ENCODE measurements at places on chromosomes 2 and 18. TPM values are rescaled to one million over a fixed set of nuclear protein-coding genes. Genes with fewer than 3 reads are reported as not detected.

GRCh38 chr18:43587538-43588153 is 310.4 kb upstream of the SYT4 start:
- H3K27me3 ChIP-seq: no peaks in the 10 kb centered on the region
- no peak overlapping the region for H3K4me3 ChIP-seq
- H3K27ac ChIP-seq: no peak overlapping the region

DNA sequence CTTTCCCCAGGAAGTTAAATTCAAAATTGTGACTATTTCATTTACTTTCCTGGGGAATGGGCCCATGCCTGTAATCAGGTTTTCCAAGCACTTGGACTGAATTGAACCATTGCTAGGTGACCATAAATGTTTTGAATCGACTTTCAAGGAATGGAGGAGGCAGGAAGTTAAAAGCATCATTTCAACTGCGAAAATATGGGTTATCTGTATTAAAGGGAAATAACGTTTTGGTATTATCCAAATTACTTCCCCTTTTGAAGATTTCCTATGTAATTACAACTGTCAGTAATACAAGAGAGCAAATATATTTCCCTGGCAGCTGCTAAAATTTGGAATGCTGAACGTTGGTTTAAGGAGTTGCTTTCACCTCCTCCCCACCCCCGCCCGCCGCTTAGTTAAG is 19.0 kb downstream of the PNO1 start:
- H3K36me3 ChIP-seq: peaks cover 21% of the 10 kb centered on the region
- no peak overlapping the region for H3K4me3 ChIP-seq
- no peak for DNase-seq

- DNase-seq: no peak
- no peaks in the 10 kb centered on the region for H3K36me3 ChIP-seq
- no peak overlapping the region for H3K4me3 ChIP-seq
- H3K4me1 ChIP-seq: no peaks in the 10 kb centered on the region
- no peak overlapping the region for H3K27ac ChIP-seq
These were observed 181.7 kb upstream of the SIX3 start for GRCh38 chr2:44759823-44760222.

- H3K36me3 ChIP-seq: peaks cover 3% of the 10 kb centered on the region
- no peak for DNase-seq
- no peak overlapping the region for H3K4me3 ChIP-seq
- no peaks in the 10 kb centered on the region for H3K27me3 ChIP-seq
These were observed 27.6 kb downstream of the PAX8 start for GRCh38 chr2:113251118-113251517.

- H3K4me3 ChIP-seq: peak overlapping the region; percentile 56
- peak; percentile 52 for DNase-seq
- no peaks in the 10 kb centered on the region for H3K27me3 ChIP-seq
- H3K36me3 ChIP-seq: peaks cover 21% of the 10 kb centered on the region
- H3K4me1 ChIP-seq: peaks cover 21% of the 10 kb centered on the region
- H3K27ac ChIP-seq: no peak overlapping the region
These were observed 156.7 kb downstream of the EXOC6B start for GRCh38 chr2:72669121-72669520.

GRCh38 chr2:183597841-183598240 is 473.6 kb downstream of the NUP35 start:
- no peak for DNase-seq
- no peaks in the 10 kb centered on the region for H3K36me3 ChIP-seq
- no peaks in the 10 kb centered on the region for H3K27me3 ChIP-seq

- H3K4me1 ChIP-seq: peaks cover 18% of the 10 kb centered on the region
- H3K4me3 ChIP-seq: no peak overlapping the region
- peaks cover 4% of the 10 kb centered on the region for H3K27me3 ChIP-seq
- H3K36me3 ChIP-seq: no peaks in the 10 kb centered on the region
- DNase-seq: no peak
These were observed 39.7 kb downstream of the EPB41L5 start for GRCh38 chr2:120052597-120052996.

DNA sequence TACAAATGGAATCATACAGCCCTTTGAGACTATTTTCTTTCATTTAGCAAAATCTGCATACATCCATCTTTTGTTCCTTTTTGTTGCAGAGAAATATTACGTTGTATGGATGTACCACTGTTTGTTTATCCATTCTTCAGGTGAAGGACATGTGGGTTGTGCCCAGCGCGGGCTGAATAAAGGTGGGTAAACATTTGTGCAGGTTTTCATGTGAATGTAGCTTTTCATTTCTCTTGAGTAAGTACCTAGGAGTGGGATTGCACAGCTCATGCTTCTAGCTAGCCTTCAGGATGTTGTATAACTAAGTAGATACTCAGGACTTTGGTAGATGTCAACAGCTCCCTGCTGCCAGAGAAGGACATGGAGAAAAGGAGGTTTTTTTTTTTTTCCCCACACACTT is 50.6 kb upstream of the SPRED2 start:
- H3K4me3 ChIP-seq: no peak overlapping the region
- DNase-seq: no peak
- no peaks in the 10 kb centered on the region for H3K4me1 ChIP-seq
- H3K27ac ChIP-seq: no peak overlapping the region
- H3K36me3 ChIP-seq: peaks cover 9% of the 10 kb centered on the region
- peaks cover 9% of the 10 kb centered on the region for H3K27me3 ChIP-seq

DNA sequence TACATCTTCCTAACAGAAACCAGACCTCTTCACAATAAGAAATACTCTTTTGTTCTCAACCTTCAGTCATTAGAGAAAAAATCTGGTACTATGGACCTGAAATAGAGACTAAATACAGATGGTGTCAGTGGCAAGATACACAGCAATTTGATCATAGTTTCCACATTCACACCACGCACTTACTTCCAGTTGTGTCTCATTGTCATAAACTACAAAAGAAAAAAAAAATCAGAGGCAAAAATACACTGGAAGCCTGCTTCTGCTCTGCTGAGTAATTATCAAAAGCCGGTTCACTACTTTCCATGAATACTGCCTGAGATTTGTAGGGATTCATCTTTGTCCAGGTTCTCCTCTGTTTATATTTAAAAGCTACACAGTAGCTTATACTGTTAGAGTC is 182.6 kb downstream of the PID1 start:
- no peak overlapping the region for H3K4me3 ChIP-seq
- no peak for DNase-seq
- H3K36me3 ChIP-seq: peaks cover 4% of the 10 kb centered on the region
- peaks cover 32% of the 10 kb centered on the region for H3K4me1 ChIP-seq

DNA sequence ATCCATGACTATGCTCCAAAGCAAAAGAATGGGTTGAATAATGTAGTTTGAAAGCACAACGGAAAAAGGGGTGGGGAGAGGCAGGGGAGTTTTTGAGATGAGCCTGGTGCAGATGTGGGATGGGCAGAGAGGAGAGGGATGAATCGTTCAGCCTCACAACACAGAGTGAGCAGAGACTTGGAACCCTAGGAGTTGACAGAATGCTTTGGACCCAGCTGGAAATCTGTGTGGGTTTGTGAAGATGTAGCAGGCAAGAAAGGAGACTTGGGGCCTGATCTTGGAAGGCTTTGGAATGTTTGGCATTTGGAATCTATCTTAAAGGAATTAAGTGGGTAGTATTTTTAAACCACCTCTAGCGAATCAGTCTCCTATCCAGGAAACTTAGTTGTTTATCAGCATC is 66.0 kb upstream of the KCTD1 start:
- H3K27ac ChIP-seq: no peak overlapping the region
- DNase-seq: no peak
- no peaks in the 10 kb centered on the region for H3K27me3 ChIP-seq
- H3K4me3 ChIP-seq: no peak overlapping the region
- H3K36me3 ChIP-seq: no peaks in the 10 kb centered on the region

- peaks cover 10% of the 10 kb centered on the region for H3K4me1 ChIP-seq
- H3K4me3 ChIP-seq: no peak overlapping the region
- DNase-seq: peak; percentile 37
- no peak overlapping the region for H3K27ac ChIP-seq
- no peaks in the 10 kb centered on the region for H3K36me3 ChIP-seq
- H3K27me3 ChIP-seq: peaks cover 5% of the 10 kb centered on the region
These were observed 88.8 kb downstream of the VIT start for GRCh38 chr2:36785179-36785795.

DNA sequence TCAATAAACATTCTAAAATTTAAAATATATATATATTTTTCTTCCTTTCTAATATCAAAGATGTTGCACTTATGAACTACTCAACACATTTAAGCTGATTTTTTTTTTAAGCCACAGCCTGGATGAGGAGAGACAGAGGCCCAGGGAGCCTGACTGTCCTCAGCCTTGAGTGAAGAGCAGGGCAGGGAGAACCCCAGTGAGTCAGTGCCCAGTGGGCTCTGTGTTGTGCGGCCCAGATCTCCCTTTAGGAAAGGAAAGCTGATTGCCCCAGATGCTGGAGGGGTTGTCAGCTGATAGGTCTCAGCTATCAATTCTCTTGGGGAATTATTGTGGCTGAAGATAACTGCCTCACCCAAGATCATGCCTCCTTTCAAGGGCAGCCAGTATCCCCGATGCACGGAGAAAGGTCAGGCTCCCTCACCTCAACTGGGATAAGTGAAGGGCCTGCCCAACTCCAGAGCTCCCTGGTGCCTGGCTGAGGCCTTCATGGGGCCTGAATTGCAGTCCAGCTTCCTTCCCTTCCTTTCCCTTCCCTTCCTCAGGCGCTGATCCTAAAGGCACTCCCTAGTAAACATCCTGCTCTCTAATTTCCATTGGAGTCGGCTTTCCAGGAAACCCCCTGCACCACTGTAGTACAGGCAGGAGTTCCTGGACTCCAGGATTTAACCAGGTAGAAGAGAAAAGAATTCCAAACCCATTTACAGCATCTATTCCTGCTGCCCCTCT is 106.9 kb upstream of the ATL2 start:
- no peak for DNase-seq
- H3K4me1 ChIP-seq: no peaks in the 10 kb centered on the region
- peaks cover 27% of the 10 kb centered on the region for H3K27me3 ChIP-seq
- peaks cover 10% of the 10 kb centered on the region for H3K36me3 ChIP-seq
- H3K4me3 ChIP-seq: no peak overlapping the region

- no peak overlapping the region for H3K27ac ChIP-seq
- no peak for DNase-seq
- H3K4me1 ChIP-seq: peaks cover 6% of the 10 kb centered on the region
- H3K36me3 ChIP-seq: no peaks in the 10 kb centered on the region
- H3K27me3 ChIP-seq: peaks cover 23% of the 10 kb centered on the region
These were observed 78.8 kb upstream of the SMAD2 start for GRCh38 chr18:48009116-48009745.

DNA sequence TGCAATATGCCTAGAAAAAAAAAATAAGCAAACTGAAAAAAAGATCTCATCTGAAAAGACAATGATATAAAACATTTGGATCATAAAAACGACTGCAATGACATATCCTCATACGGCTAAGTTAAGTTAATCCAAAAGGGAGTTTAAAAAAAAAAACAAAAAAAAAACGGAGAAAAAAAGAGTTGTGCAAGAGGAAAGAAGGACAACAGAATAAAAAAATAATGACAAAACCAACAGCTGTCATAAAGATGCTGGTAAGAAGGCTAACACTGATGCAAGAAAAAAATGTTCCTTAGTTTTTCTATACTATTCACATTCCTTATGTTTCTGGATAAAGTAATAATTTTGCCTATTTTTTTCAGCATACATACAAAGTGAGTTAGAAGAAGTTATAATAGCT is 192.5 kb downstream of the SRBD1 start:
- H3K27ac ChIP-seq: no peak overlapping the region
- H3K4me3 ChIP-seq: no peak overlapping the region
- DNase-seq: no peak
- H3K36me3 ChIP-seq: peaks cover 7% of the 10 kb centered on the region

DNA sequence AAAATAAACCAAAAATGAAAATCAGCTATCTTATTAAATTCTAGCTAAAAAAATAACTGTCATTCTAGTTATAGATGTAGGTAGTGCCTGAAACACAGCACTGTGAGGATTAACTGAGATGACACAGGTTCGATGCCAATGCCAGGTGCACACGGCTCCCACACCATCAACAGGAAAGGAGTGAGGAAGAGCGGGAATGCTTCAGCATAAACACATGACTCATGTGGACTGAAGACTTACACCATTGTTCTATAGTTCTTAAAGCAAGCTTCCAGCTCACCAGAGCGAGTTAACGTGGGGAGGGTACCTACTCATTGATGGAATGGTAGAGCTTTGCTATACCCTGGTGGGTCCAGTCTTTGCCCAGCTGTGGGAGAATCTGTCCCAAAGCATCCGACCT is 76.7 kb downstream of the EMILIN2 start:
- H3K4me3 ChIP-seq: no peak overlapping the region
- no peak overlapping the region for H3K27ac ChIP-seq
- no peaks in the 10 kb centered on the region for H3K27me3 ChIP-seq
- H3K4me1 ChIP-seq: no peaks in the 10 kb centered on the region
- no peak for DNase-seq

GRCh38 chr2:49270091-49270490 is 115.8 kb upstream of the FSHR start:
- DNase-seq: no peak
- H3K4me3 ChIP-seq: no peak overlapping the region
- H3K27me3 ChIP-seq: no peaks in the 10 kb centered on the region
- H3K36me3 ChIP-seq: no peaks in the 10 kb centered on the region
- no peak overlapping the region for H3K27ac ChIP-seq

- H3K27ac ChIP-seq: peak overlapping the region; percentile 100
- H3K4me1 ChIP-seq: peaks cover 65% of the 10 kb centered on the region
- H3K4me3 ChIP-seq: peak overlapping the region; percentile 82
- no peaks in the 10 kb centered on the region for H3K36me3 ChIP-seq
- H3K27me3 ChIP-seq: peaks cover 1% of the 10 kb centered on the region
- DNase-seq: no peak
These were observed 46.9 kb upstream of the SMAD7 start for GRCh38 chr18:48997681-48997984.

- DNase-seq: no peak
- H3K27ac ChIP-seq: no peak overlapping the region
- no peaks in the 10 kb centered on the region for H3K4me1 ChIP-seq
These were observed 880.7 kb downstream of the SUCLG1 start for GRCh38 chr2:83578405-83578804.

- H3K27ac ChIP-seq: no peak overlapping the region
- peaks cover 19% of the 10 kb centered on the region for H3K4me1 ChIP-seq
- peaks cover 22% of the 10 kb centered on the region for H3K27me3 ChIP-seq
- H3K36me3 ChIP-seq: no peaks in the 10 kb centered on the region
- no peak for DNase-seq
- no peak overlapping the region for H3K4me3 ChIP-seq
These were observed 206.6 kb downstream of the AGPS start for GRCh38 chr2:177599139-177599688.

DNA sequence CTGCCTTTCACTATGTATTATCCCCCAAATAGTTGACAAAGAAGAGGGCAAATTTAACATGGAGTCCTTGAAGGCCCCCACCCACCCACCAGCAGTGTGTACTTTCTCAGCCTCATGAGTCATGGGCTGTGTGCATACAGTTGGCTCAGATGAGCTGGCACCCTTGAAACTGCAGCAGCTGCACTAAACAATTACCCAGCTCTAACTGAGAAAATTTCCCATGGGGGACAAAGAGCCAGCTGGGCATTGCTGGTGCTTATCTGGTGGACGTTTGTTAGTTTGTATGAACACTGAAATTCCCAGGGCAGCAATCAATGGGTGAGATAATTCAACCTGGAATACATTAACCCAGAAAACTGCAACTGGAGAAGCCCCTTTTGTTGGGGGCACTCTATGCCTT is 131.7 kb downstream of the GCA start:
- no peaks in the 10 kb centered on the region for H3K27me3 ChIP-seq
- H3K36me3 ChIP-seq: no peaks in the 10 kb centered on the region
- DNase-seq: no peak
- no peak overlapping the region for H3K27ac ChIP-seq
- no peak overlapping the region for H3K4me3 ChIP-seq

The C2orf81 gene
- total RNA-seq: 0.92 TPM

The SPP2 gene
- total RNA-seq: not detected

The ARHGAP15 gene
- not detected for total RNA-seq

The TCF4 gene
- 67.4 TPM for total RNA-seq

The FAM237A gene
- not detected for total RNA-seq

The AP1S3 gene
- 5.7 TPM for total RNA-seq

The KCNK3 gene
- total RNA-seq: not detected

The MOCOS gene
- total RNA-seq: 3.0 TPM

The MEP1B gene
- total RNA-seq: not detected

The RIT2 gene
- total RNA-seq: not detected

All from HFFc6 (cell line).